ENCODE measurements at places on chromosomes 1 and 21. TPM values are rescaled to one million over a fixed set of nuclear protein-coding genes. Genes with fewer than 3 reads are reported as not detected.

DNA sequence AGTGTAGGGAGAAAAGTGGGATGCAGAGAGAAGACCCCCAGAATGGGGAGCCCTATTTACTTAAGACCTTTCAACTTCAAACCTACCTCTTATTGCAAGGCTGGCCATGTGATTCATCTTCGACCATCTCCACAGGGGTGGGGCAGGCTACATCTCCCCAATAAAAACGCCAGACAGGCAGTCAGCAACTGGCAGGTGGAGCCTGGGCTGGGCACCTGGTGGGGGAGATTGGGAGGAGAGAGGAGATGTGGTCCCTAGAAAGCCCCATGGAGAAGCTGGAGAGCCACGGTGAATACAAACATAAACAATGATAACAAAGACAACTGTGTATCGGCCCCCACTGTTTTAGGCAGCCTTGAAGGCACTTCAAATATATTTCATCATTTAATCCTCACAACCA lies 336.7 kb upstream of the PROX1 start:
- no peaks in the 10 kb centered on the region for H3K4me1 ChIP-seq
- no peaks in the 10 kb centered on the region for H3K36me3 ChIP-seq
- peaks cover 25% of the 10 kb centered on the region for H3K27me3 ChIP-seq
- no peak for DNase-seq
- H3K27ac ChIP-seq: no peak overlapping the region

GRCh38 chr1:2279210-2279639 lies 51.1 kb downstream of the SKI start:
- H3K4me1 ChIP-seq: peaks cover 78% of the 10 kb centered on the region
- DNase-seq: peak; percentile 74
- H3K36me3 ChIP-seq: no peaks in the 10 kb centered on the region
- peak overlapping the region; percentile 75 for H3K27ac ChIP-seq

GRCh38 chr1:167578939-167579521 lies 25.5 kb upstream of the CREG1 start:
- H3K36me3 ChIP-seq: no peaks in the 10 kb centered on the region
- no peaks in the 10 kb centered on the region for H3K4me1 ChIP-seq
- no peaks in the 10 kb centered on the region for H3K27me3 ChIP-seq
- DNase-seq: no peak

GRCh38 chr21:32817208-32817607 lies 45.7 kb upstream of the PAXBP1 start:
- no peak overlapping the region for H3K4me3 ChIP-seq
- no peak for DNase-seq
- no peaks in the 10 kb centered on the region for H3K27me3 ChIP-seq

GRCh38 chr21:41302976-41303375 lies 13.6 kb upstream of the FAM3B start:
- H3K4me1 ChIP-seq: no peaks in the 10 kb centered on the region
- H3K4me3 ChIP-seq: no peak overlapping the region
- no peak for DNase-seq

- no peaks in the 10 kb centered on the region for H3K36me3 ChIP-seq
- no peak overlapping the region for H3K27ac ChIP-seq
- no peaks in the 10 kb centered on the region for H3K27me3 ChIP-seq
- DNase-seq: peak; percentile 71
Observed at GRCh38 chr1:205983925-205984725, 19.1 kb downstream of the RAB7B start.

DNA sequence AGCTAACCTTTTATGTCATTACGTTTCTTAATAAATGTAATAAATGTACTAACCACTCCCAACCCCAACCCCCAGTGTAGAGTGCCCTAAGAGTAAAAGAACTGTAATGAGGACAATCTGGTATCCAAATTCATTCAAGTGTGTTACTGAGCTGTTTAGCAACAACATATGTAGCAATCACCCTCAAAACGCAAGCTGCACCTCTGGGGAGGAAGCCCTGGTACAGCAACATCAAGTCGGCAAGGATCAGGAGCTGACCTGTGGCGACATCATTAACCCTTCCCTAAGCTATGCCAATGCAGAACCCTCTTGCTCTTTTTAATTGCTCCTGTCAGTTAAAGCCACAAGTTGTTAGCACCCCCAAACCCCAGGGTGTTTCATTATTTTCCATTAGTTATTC lies 47.1 kb downstream of the STX6 start:
- no peak overlapping the region for H3K27ac ChIP-seq
- no peak overlapping the region for H3K4me3 ChIP-seq
- H3K27me3 ChIP-seq: no peaks in the 10 kb centered on the region
- DNase-seq: no peak

GRCh38 chr1:226083302-226084101 lies 21.0 kb downstream of the H3-3A start:
- no peaks in the 10 kb centered on the region for H3K36me3 ChIP-seq
- no peaks in the 10 kb centered on the region for H3K27me3 ChIP-seq
- peak; percentile 92 for DNase-seq
- H3K27ac ChIP-seq: peak overlapping the region; percentile 73
- peak overlapping the region; percentile 84 for H3K4me3 ChIP-seq

DNA sequence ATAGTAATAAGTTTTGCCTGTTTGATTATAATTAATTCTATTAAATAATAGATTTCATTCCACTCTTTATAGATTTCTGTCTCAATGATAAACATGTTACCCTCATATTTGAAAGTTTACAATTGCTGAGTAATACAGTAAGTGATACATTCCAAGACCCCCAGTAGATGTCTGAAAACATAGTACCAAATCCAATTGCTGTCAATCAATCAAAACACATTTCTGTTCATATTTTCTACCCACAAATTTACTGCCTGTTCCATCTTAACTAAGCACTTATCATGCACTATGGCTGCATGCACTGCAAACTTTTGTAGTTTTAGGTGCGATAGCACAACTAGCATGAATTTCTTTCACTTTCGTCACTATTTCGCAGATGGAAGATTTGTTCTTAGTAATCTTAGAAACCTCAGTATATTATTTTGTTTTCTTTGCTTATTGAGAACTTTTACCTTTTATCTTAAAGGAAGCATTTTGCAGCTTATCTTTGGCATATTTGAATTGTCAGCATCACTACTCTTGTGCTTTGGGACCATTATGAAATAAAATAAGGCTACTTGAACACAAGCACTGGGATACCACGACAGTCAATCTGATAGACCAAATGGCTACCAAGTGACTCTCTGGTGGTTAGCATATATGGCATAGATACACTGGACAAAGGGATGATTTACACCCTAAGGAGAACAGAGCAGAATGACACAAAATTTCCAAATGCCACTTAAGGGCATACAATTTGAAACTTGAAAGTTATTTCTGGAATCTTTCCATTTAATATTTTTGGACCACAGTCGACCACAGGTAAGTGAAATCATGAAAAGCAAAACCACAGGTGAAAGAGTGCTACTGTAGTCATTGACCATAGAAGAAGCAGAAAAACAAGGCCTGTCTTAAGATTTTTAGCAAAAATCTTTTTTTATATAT lies 67.6 kb downstream of the RGS13 start:
- DNase-seq: no peak
- H3K4me1 ChIP-seq: peaks cover 18% of the 10 kb centered on the region
- H3K27ac ChIP-seq: no peak overlapping the region
- no peaks in the 10 kb centered on the region for H3K27me3 ChIP-seq
- no peak overlapping the region for H3K4me3 ChIP-seq

DNA sequence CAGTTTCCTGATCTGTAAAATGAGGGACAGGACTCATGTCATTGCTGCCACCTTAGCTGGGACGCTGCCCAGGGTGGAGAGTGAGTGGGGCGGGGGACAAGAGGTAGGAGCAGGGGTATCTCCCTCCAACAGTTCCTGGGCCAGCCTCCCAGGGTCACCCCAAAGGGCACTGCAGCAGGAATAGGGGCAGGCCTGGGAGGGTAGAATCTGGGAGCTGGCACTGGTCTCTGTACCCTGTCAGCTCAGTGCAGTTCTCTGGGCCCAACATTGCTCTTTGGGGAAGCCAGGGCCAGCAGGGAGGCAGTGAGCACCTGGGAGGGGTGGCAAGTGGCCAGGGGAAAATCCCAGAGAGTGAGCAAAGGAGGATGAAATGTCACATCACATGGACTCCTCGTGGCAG lies 55.8 kb downstream of the ELK4 start:
- no peak overlapping the region for H3K27ac ChIP-seq
- H3K27me3 ChIP-seq: peaks cover 45% of the 10 kb centered on the region
- H3K4me3 ChIP-seq: no peak overlapping the region
- DNase-seq: no peak
- H3K4me1 ChIP-seq: no peaks in the 10 kb centered on the region
- H3K36me3 ChIP-seq: no peaks in the 10 kb centered on the region

DNA sequence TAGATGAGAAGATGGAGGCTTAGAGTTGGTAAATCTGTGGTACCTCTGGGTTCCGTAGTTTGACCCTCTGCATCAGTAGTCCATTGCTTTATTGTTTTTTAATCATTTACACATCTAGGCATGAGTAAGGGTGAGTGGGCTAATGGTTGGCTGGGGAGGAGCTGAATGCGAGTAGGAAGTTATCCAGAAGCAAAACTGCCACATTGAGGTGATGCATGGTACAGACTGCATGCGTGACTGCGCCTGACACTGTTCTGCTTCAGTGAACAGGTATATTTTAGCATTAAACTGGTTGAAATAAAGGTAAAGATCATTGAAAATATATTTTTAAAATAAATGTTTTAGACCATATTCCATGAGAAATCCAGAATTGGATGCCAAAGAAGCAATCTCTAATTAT lies 4.4 kb downstream of the DNAJC16 start:
- peaks cover 19% of the 10 kb centered on the region for H3K4me1 ChIP-seq
- H3K27ac ChIP-seq: no peak overlapping the region
- H3K4me3 ChIP-seq: no peak overlapping the region
- H3K27me3 ChIP-seq: no peaks in the 10 kb centered on the region
- no peak for DNase-seq

DNA sequence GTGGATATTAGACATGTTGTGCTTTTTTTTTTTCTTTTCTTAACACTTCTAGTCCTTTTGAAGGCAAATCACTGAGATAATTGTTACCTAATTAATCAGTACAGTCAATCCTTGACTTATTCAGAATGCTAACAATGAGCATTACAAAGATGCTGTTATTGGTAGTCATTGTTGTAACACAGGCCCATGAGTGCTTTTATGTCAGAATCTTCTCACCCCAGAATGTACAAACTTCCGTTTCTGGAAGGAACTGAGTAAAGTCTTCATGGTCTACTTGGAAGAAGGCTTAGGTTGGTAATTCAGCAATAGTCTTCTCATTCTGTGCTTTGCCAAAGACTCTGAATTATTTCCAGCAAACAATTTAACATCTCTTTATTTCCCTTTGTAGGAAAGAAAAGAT lies 3.1 kb downstream of the KCNK1 start:
- peaks cover 31% of the 10 kb centered on the region for H3K27me3 ChIP-seq
- no peak overlapping the region for H3K27ac ChIP-seq
- DNase-seq: no peak
- H3K4me1 ChIP-seq: peaks cover 17% of the 10 kb centered on the region

DNA sequence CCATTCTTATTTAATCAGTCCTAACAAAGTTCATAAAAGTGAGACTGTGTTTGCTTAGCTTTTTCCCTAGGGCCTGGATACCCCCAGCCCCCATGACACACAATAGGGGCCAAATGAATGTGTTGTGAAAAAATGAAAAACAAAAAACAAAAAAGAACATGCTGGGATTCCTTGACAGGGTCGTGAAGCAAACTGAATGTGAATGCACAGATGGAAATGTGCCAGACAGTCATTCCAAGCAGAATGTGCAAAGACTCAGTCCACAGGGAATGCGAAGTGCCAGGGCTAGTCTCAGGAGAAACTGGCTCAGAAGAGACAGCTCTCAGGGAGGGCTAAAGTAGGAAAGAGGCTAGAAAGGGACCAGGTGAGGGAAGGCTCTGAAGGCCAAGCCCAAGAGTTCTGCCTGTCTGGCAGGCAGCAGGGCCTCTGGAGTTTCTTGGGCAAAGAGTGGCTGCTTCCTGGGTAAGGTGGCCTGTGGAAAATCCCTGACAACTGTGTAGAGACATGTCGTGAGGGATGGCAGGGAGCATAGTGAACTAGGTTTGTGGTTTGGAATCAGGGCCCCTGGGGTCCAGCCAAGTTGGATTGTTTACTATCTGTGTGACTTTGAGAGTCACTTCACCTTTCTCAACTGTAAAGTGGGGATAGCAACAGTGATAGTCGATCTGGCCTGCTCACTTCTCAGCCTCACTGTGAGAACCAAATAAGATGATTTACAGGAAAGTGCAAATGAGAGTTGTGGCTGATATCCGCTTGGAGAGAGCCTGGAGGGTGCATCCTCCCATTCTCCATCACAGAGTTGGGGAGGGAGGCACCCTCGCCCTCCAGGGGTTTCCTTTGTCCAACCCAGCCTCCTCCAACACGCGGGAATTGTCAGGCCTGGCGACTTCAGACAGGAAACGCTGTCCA lies 1.2 kb upstream of the ADAM15 start:
- no peaks in the 10 kb centered on the region for H3K27me3 ChIP-seq
- H3K4me3 ChIP-seq: peak overlapping the region; percentile 80
- no peak for DNase-seq
- H3K36me3 ChIP-seq: peaks cover 18% of the 10 kb centered on the region

- no peaks in the 10 kb centered on the region for H3K36me3 ChIP-seq
- H3K4me3 ChIP-seq: no peak overlapping the region
- DNase-seq: no peak
- H3K27ac ChIP-seq: no peak overlapping the region
Observed at GRCh38 chr21:36729310-36729970, 30.5 kb downstream of the SIM2 start.

- H3K27ac ChIP-seq: no peak overlapping the region
- no peak for DNase-seq
- no peak overlapping the region for H3K4me3 ChIP-seq
Observed at GRCh38 chr1:25197235-25197975, 34.9 kb downstream of the SYF2 start.

GRCh38 chr1:26318338-26319064 lies 743 bp downstream of the CD52 start:
- no peaks in the 10 kb centered on the region for H3K36me3 ChIP-seq
- peak overlapping the region; percentile 40 for H3K27ac ChIP-seq
- peaks cover 16% of the 10 kb centered on the region for H3K4me1 ChIP-seq

- no peak for DNase-seq
- H3K36me3 ChIP-seq: no peaks in the 10 kb centered on the region
- H3K27ac ChIP-seq: no peak overlapping the region
Observed at GRCh38 chr1:229340496-229340895, 2.4 kb downstream of the CCSAP start.

DNA sequence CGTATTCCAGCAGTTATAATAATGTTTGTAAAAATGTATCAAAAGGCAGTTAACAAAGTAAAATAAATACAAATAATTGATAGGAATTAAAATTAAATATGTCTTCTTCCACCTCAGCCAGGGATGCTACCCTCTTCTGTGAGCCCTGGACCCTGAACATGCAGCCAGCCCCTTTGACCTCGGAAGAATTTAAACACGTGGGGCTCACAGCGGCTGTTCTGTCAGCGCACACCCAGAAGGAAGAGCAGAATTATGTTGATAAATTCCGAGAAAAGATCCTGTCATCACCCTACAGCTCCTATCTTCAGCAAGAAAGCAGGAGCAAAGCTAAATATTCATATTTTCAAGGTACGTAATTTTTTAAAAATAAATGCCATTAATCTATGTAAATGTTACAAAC lies 26.5 kb downstream of the UTS2 start:
- peak overlapping the region; percentile 51 for H3K4me3 ChIP-seq
- no peak overlapping the region for H3K27ac ChIP-seq
- H3K27me3 ChIP-seq: no peaks in the 10 kb centered on the region
- peaks cover 3% of the 10 kb centered on the region for H3K4me1 ChIP-seq
- DNase-seq: no peak
- peaks cover 98% of the 10 kb centered on the region for H3K36me3 ChIP-seq

Gene PCAT6
- total RNA-seq: 1.0 TPM

Gene PPIH
- total RNA-seq: 21.0 TPM

Gene EXO5
- 3.6 TPM for total RNA-seq

Gene BEND5
- 4.2 TPM for total RNA-seq

Gene DLGAP3
- total RNA-seq: 0.05 TPM

Gene MSH4
- 0.25 TPM for total RNA-seq

Gene PALMD
- 123 TPM for total RNA-seq

Gene APOBEC4
- 0.11 TPM for total RNA-seq

Gene KCNQ4
- 1.5 TPM for total RNA-seq

Gene C1orf185
- not detected for total RNA-seq

Gene UBE2U
- 0.85 TPM for total RNA-seq

Measured in left ventricle myocardium inferior (tissue), 1 donor.